Stimulated activated CD8-positive, alpha-beta memory T cell treated with anti-CD3 and anti-CD28 coated beads, Interleukin-15, amount 100 ng/mL, for 24 hours (primary cell): ENCODE measurements at places on chromosomes 13 and 19.

- DNase-seq: no peak
These were observed 11.6 kb upstream of the JUND start for GRCh38 chr19:18292810-18293641.

GRCh38 chr13:81987159-81987558 lies 1646.2 kb upstream of the SPRY2 start:
- no peak for DNase-seq

DNA sequence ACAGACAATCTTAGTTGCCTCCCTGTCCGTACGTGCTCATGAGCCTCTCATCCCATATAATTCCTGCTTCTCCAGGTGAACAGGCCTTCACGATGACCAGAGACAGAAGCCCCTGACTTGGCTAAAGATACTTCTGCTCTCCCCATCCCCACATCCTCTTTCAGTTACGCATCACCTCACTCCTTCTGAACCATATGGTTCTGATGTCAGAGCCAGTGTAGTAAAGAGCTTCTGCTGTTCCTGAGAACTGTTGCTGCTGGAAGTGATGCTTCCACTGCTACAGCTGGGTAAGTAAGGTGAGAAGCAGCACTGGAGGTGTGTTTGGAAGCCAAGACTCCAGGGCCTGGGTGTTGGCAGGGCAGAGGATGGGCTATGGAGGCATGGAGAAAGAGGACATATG lies 12.9 kb downstream of the SIGLECL1 start:
- no peak for DNase-seq

- no peak for DNase-seq
These were observed 5.6 kb downstream of the NUCB1 start for GRCh38 chr19:48905664-48906063.

DNA sequence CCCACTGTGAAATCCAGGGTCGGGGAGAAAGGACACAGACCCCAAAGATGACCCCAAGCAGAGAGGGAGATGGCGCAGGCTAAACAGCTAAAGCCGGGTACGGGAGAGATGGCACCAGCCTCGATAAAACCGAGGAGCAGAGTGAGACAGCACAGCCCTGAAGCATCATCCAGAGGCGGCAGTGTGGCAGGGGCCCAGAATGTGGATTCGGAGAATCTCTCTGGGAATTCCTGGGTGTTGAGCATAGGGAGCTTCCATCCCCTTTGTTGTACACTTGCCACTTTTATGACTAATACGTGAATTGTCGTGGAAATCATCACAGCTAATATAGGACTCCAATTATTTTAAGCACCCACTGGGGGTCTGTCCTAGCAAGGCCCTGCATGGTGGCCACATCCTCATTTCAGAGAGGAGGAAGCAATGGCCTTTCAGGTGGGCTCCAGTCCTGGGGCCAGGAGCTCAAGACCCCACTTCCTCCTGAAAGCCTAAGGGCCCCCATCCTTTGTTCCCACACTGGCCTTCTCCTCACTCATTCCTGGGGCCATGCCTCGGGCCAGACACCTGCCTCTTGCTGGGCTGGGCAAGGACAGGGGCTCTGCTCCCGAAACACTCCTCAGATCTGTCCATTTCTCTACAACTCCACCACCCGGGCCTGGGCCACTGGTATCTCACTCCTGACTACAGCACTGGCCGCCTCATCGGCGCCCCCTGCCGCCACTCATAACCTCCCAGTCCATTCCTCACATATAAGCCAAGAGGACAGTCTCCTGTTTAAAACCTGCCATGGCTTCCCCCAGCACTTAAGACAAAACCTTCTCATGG lies 29.3 kb upstream of the ATP1A3 start:
- DNase-seq: no peak

GRCh38 chr19:47633996-47634395 lies 25.1 kb downstream of the BICRA start:
- DNase-seq: no peak

GRCh38 chr19:4589579-4590410 lies 30.3 kb upstream of the SEMA6B start:
- DNase-seq: no peak

GRCh38 chr13:28140433-28141125 lies 2.2 kb downstream of the PAN3 start:
- DNase-seq: no peak

- no peak for DNase-seq
These were observed 51.7 kb downstream of the TNFSF11 start for GRCh38 chr13:42625611-42626010.

DNA sequence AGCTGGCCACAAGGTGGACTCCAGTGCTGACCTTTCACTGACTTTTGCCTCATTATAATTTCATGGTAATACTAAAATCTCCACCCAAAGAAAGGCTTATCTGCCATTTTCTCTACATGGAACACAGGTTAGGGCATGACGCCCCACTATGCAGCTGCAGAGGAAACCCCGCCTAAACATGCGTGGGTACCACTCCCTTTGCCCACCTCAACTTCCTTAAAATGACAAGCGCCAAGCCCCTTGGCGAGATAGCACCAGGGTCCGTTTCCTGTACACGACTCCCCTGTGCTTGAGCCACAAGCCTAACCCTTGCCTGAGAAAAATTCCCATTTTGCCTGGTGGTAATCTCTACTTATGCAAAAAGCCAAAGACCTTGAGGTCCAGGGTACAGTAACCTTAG lies 36.0 kb upstream of the PABPC3 start:
- no peak for DNase-seq

GRCh38 chr13:60590800-60591747 lies 194.1 kb downstream of the TDRD3 start:
- no peak for DNase-seq

- DNase-seq: no peak
These were observed 489.7 kb downstream of the RFC3 start for GRCh38 chr13:34307607-34308006.

- no peak for DNase-seq
These were observed 10.6 kb upstream of the LRRC25 start for GRCh38 chr19:18408053-18408476.

DNA sequence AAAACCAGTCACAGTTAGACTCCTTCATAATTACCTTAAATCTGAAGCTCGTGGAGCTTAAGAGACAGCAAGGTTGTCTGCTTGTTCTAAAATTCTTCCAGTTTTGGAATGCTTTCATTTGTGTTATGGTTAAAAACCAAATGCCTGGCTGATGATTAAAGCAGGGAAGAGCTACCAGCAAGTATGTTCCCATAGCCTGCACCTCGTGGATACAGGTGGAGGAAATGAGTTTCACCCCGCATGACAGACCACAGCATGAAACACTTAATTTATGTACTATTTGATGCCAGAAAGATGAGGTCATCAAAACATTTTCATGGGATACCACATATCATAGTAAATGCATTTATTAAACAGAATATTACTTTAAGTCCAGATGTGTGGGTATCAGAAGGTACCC lies 416 bp upstream of the DOCK9 start:
- DNase-seq: no peak

- DNase-seq: no peak
These were observed 514 bp downstream of the CEACAM3 start for GRCh38 chr19:41796901-41797300.

DNA sequence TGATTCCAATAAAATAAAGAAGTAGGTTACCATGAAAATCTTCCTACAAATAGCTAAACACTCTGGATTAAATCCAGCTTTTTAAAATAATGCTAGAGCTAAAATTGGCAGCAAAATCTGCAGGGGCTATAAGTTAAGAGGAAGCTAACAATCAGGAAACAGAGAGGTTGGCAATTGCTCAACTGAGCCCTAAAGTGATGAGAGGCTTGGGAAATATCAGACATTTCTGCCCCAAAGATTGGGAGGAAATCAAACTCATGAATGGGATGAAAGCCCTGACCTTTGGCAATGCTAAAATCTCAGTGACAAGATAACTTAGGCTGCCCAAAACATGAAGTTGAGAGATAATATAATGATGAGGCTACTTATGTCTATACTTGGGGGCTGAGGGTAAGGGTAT lies 1437.9 kb downstream of the EFNB2 start:
- DNase-seq: no peak

- DNase-seq: no peak
These were observed 1.9 kb downstream of the NTN5 start for GRCh38 chr19:48670699-48671445.

DNA sequence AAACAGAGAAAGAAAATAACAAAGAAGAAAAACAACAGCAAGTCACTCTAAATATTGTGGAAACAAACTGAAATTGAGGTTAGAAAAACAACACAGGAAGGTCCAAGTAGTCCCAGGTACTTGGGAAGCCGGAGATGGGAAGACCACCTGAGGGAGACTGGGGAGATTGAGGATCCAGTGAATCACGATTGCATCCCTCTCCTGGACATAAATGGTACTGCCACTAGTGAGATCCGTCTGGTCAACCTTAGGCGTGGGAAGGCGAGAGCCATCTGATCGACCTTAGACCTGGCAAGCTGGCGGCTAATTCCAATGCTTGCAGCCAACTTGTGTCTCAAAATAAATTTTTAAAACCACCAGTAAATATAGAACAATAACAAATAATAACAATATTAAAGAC lies 81.9 kb downstream of the ZNF726 start:
- DNase-seq: no peak

- DNase-seq: no peak
These were observed 34.5 kb downstream of the MYO9B start for GRCh38 chr19:17109962-17110598.

DNA sequence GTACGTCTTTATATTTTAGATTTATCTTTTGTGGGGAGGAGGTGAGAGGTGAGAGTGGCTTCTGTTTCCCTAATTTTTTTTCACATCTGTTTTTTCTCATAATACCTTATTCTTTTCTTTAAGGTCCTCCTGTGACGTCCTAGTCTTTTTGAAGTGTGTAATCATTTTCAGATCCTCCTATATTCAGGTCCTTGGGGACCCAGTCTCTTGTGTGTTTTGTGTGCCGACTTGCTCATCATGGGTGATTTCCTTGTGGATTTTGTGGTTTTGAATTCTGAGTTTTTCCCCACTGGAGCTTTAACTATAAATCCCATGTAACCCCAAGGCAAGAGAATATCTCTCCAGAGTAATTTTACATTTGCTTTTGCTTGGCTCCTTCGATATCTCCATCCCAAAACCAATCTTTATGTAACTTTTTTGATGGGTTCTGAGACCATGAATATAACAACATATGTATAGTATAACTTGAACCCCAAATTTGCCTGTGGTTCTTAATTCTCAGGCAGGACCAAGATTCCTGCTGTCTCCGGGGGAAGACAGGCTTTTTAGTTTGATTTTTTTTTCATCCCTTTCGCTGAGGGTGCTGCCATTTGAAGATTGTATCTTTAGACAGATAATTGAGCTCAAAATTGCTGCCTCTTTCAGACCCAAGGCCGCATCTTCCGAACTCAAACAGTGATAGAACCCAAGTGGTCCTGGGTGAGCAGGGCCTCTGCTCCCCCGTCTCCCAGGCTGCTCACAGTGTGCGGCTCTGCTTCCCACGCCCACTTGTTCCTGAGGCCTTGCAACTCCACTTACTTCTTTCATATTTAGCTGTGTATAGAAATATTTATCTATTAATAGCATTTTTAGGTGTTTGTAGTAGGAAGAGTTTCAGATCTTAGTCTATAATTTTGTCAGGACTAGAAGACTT lies 59.1 kb upstream of the GPR183 start:
- DNase-seq: no peak

DNA sequence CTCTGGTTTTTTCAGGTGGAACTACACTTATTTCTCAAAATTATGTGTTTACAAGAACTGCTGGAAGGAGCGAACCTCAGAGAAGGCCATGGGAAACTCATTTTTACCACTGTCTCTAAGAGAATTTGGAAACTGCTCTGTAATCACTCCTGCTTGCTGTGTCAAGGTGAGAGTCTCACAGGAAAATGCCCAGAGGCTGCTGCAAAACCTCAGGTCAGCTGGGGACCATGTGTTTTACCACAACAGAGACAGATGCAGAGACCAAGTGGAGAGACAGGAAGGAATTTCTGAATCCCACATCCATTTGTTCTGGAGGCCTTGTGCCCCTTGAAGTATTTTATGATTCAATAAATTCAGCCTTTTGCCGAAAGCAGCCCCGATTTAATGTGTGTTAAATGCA lies 743.8 kb upstream of the SLC10A2 start:
- no peak for DNase-seq

GRCh38 chr19:41936961-41937360 lies 8.7 kb upstream of the ERFL start:
- no peak for DNase-seq

- no peak for DNase-seq
These were observed 147.5 kb upstream of the OBI1 start for GRCh38 chr13:78806457-78806856.

DNA sequence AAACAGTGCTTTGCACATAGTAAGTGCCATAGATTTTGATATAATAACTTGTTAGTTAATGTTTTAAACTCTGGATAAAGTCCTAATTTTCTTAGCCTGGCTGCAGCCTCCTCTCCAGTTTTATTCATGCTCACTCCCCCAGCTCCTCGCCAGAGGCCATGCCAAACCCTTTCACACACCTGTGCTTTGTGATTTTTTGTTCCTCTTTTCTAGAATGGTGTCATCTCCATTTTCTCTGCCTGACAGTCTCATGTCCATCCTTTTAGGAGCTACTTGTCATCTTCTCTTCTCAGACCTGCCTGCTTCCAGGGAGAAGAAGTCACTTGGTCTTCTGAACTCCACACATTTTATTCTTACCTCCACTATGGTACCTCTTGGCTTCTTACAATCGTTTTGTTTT lies 55.8 kb upstream of the SPATA13 start:
- no peak for DNase-seq

DNA sequence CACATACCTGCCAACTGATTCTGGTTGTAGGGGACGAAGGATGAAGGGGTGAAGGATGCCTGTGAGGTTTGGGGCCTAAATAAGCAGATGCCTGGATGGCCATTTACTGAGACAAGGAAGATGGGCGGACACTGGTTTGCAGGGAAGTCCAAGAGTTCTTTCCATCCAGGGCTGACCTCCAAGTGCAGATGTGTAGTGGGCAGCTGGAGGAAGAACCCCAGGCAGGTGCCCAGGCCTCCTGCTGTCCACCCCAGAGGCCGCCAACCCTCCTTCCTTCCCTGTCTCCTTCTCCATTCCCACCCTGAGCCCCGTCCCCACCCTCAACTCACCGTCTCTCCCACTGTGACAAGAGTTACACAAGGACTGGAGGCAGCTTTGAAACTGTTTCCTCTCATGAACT lies 171.5 kb downstream of the KATNAL1 start:
- DNase-seq: no peak

DNA sequence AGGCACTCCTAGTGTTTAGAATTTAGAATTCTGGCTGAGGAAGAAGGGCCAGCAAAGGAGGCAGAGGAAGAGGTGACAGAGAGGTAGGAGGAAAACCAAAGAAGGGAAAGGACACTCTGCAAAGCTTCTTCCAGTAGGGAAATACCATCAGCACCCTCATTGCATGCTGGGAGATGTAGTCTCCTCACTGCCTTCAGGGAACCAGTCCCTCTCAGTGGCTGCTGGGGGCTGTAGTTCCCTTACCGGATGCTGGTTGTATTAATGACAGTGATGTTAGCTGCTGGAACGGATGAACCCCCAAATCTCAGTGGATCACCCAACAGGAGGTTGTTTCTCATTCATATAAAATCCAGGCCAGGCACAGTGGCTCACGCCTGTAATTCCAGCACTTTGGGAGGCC lies 10.1 kb downstream of the GRIN2D start:
- no peak for DNase-seq

GRCh38 chr13:91565296-91565695 lies 166.9 kb downstream of the GPC5 start:
- DNase-seq: no peak

GRCh38 chr19:50206191-50206590 lies 2.8 kb downstream of the MYH14 start:
- no peak for DNase-seq
